ENCODE measurements at places on chromosomes 16 and 17.

DNA sequence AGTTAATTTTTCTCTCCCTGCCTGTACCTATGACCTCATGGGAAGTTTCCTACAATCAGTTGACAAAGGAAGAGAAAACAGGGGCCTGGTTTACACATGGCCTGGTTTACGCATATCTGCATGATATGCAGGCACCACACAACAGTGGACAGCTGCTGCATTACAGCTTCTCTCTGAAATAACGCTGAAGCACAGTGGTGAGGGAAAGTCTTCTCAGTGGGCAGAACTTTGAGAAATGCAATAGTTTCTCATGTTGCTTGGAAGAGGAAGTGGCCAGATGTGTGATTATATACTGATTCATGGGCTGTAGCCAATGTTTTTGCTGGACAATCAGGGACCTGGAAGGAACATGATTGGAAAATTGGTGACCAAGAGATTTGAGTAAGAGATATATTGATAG lies 324.1 kb upstream of the GOT2 start:
- DNase-seq, result no peak

DNA sequence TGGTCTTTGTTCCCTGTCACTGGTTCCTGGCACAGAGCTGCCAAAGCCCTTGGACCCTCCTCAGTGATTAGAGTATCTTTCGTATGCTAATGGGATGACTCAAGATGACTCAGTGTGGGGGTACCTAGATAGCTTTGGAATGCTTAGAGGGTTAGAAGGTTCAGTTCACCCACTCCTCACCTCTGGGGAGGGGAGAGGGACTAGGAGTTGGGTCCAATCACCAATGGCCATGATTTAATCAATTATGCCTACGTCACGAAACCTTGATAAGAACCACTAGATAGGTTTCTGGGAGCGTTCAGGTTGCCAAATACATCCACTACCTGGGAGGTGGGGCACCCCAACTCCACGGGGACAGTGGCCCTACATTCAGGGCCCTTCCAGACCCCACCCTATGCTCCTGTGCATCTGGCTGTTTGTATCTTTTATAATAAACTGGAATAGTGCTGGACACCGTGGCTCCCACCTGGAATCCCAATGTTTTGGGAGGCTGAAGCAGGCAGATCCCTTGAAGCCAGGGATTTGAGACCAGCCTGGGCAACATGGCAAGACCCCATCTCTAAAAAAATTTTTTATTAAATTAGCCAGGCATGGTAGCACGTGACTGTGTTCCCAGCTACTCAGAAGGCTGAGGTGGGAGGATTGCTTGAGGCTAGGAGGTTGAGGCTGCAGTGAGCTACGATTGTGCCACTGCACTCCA lies 29.2 kb upstream of the LITAF start:
- DNase-seq, result no peak

DNA sequence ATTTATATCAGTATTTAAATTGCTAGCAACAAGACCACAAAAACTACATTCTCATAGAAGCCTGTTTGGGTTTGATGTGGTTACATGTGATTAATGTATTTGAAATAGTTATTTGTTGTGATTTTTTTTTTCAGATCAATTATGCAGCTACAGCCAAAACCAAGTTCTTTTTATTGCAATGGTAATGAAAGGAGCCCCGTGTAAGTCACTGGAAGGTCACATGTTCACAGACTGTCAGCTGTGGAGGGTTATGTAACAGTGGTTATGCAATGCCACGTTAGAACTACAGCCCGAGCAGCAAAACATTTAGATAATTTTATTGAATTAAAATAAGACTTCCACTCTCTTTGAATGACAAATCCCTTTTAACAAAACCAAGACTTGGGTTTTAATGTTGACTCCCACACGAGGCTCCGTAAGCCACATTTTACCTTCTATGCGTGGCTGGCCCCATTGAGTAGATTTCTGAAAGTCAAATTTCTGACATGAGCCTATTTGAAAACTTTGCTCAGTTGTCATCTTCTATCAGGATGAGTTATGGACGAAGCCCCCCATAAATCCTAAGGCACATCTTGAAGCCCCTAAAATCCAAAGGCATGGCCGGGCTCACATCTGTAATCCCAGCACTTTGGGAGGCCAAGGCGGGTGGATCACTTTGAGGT lies 41.8 kb upstream of the SEC14L1 start:
- peak; percentile 47 for DNase-seq

- DNase-seq, result no peak
These were observed 2.3 kb upstream of the ALKBH5 start for GRCh38 chr17:18181358-18181757.

GRCh38 chr17:7308625-7309433 lies 1.4 kb downstream of the EIF5A start:
- peak; percentile 86 for DNase-seq

DNA sequence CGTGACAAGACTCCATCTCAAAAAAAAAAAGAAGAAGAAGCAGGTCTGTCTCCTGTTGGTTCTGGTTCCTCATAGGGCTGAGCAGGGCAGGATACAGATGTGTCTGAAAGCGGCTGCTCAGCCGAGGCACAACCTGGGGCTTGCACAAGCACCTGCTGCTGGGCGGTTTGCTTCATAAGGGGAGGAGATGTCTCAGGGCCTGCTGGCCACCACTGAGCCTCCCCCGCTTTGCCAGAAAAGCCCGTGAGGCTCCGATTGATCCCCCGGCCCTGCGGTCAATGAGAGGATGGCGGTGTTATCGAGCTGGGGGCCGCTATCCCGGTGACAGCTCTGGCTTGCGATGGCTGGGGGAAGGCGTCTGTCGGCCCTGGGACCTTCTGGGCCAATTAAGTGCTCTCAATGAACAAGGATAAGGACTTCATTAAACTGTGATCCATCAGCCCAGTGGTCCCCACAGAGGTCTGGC lies 162.0 kb downstream of the SDK2 start:
- no peak for DNase-seq
